ENCODE measurements at places on chromosomes 13 and 19.

DNA sequence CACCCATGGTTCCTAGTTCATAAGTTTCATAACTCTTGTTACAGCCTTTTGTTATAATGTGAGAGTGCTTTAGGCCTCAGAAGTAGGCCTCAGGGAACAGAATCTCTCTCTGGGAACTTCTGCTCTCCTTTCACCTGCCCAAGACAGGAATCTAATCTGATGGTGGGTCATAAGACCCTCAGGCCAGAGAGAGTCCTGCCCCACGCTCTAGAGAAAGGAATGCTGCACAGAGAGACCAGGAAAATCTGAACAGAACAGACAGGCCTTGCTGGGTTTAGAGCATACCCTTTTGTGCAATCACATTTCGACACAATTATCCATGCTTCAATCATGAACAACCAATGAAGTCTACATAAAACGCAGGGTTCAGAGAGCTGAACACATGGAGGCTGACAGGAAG is 3.4 kb upstream of the DIAPH3 start:
- DNase-seq: no peak

GRCh38 chr13:26587251-26587650 is 29.8 kb downstream of the WASF3 start:
- no peak for DNase-seq

DNA sequence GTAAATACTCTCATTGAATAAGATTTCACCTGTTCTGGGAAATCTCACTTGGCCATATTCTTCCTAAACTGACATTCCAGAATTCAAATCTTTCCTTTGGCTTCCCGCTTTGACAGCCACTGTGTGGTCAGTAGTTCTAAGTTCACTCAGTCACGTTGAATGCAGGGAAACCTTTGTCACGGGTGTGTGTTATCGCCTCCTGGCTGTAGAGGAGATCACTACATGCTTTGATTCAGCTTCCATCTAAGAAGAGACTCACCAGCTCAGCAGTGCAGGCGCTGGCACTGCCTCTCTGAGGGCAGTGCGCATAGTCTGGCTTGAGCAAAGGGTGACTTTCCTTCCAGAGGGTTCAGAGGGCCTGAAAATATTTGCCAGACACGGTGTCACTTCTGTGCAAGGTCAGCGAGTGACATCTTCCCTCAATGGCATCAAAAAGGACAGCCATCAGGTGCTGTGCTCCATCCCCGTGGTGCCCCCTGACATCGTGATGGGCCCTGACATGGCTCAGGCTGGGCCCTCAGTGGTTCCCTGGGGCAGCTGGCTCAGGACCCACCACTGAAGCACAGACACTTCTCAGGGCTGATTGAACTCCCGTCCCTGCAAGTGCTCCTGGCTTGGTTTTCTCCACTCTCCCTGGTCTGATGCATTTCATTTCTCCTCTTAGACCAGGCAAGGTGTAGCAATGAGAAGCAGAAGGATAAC is 635.4 kb upstream of the ARGLU1 start:
- no peak for DNase-seq

GRCh38 chr13:93377196-93377595 is 150.6 kb downstream of the GPC6 start:
- DNase-seq: no peak

DNA sequence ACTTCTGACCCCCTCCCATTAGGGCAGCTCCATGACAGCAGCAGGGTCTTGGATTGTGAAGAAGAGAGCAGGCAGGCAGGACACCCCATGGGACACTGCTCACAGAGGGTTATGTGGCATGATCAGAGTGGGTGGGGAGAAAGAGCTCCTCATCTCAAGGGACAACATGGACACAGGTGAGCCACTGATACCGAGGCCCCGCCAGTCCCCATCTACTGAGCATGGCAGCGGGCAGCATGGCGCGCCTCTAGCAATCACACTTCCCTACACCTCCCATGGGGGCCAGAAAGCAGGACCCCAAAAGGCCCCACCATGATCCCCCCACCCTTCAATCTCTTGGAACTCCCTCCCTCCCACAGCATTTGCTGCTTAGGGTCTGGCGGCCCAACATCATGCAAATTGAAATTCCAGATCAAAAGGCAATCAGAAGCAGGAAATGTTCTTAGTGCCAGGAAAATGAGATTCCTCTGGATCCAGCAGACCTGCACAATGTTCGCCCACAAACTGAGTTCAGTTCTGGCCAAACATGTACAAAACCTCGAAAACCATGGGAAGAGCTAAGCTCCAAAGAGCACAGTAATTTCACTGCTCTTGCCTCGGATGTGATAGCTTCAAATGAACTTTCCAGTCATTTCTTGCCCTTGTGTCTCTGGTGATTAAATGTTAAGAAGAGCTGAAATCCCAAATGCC is 14.8 kb downstream of the DOCK9 start:
- no peak for DNase-seq

Data from SIG-M5 (cell line).